H9 (cell line): ENCODE measurements at places on chromosomes 7 and 10.

GRCh38 chr10:124323806-124324205, 94.9 kb downstream of the OAT start:
- H3K27me3 ChIP-seq: no peaks in the 10 kb centered on the region
- no peak overlapping the region for H3K27ac ChIP-seq
- no peaks in the 10 kb centered on the region for H3K4me1 ChIP-seq
- H3K36me3 ChIP-seq: no peaks in the 10 kb centered on the region
- no peak overlapping the region for H3K4me3 ChIP-seq

DNA sequence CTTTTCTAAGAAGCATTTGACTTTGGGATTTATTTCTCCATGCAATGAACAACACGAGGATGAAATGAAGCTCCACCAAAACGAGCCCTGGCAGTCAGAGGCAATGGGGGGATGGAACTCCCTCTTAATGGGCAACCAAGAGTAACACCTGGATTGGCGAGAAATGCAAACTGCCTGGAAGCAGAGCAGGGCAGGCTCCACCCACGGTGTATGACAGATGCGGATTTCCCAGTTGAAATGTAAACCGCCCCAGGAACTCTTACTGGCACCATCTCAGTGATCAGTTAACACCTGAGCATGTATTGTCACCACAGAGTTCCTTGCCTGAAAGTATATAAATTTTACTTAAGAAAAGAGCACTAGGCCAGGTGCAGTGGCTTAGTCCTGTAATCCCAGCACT, 47.3 kb upstream of the AUTS2 start:
- no peak for DNase-seq
- H3K27ac ChIP-seq: no peak overlapping the region
- H3K27me3 ChIP-seq: no peaks in the 10 kb centered on the region
- no peaks in the 10 kb centered on the region for H3K4me1 ChIP-seq
- no peak overlapping the region for H3K4me3 ChIP-seq
- no peaks in the 10 kb centered on the region for H3K36me3 ChIP-seq

- H3K4me3 ChIP-seq: no peak overlapping the region; the same call in 1 of the 3 replicates
- H3K4me1 ChIP-seq: no peaks in the 10 kb centered on the region
- H3K36me3 ChIP-seq: peaks cover 80% of the 10 kb centered on the region
- no peak overlapping the region for H3K27ac ChIP-seq
- DNase-seq: no peak
Measured at GRCh38 chr7:65967361-65968155, 14.5 kb downstream of the GUSB start.

DNA sequence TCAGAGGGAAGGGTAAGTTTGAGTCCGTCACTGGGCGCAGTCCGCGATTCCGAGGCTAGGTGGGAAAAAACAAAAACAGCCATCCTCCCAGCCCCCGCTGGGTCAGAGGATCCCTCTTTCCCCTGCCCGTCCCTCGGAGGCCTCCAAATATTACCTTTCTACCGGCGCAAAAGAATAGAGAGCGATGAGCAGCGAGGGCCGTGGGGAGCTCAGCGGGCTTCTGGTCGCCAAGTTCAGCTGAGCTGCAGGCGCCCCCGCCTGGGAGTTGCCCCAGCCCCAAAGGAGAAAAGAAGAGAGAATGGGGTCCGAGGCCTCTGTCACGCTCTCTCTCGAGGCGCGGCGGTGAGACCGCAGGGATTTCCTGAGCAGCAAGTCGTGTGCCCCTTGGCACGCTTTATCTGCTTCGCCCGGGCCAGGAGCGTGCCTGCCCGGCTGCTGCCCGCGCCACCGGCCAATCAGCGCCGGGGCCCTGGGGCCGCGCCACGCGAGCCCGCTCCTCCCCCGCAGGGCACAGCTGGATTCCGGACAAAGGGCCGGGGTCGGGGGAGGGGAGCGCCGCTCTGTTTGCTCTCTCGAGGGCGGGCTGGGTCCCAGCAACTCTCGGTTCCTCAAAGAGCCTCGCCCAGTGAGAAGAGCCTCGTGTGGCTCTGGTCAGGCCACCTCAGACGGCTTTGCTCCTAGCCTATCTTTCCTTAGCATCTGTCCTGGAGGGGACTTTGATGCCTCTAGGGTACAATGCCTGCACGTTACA, at the start of gene NEUROG3:
Gene NEUROG3 (minus strand): TSS at position 367 of the 751 bp plus-strand sequence. CDS start 379 bp downstream, outside the sequence.
- peaks cover 16% of the 10 kb centered on the region for H3K4me1 ChIP-seq
- H3K27ac ChIP-seq: no peak within 1 kb of the TSS
- H3K36me3 ChIP-seq: no peaks in the 10 kb centered on the region
- H3K4me3 ChIP-seq: peak within 1 kb of the TSS; percentile 41
- DNase-seq: peak; percentile 50
- peaks cover 89% of the 10 kb centered on the region for H3K27me3 ChIP-seq

DNA sequence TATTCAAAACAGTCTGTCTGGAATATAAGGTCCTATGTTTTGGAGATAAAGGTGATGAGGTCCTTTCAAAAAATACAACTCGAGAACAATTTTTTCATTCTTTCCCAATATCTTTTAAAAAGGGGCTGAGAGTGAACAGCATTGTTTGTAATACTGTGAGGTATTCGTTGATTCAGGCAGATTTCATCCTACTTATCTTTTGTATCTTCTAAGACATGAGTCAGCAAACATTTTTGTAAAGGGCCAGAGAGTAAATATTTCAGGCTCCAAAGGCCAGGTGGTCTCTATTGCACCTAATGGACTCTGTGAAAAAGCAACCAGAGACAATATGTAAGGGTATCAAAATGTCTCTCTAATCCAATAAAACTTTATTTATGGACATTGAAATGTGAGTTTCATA, 8.1 kb upstream of the ANK3 start:
- H3K27me3 ChIP-seq: no peaks in the 10 kb centered on the region
- no peak overlapping the region for H3K4me3 ChIP-seq
- H3K36me3 ChIP-seq: no peaks in the 10 kb centered on the region
- no peak for DNase-seq
- H3K4me1 ChIP-seq: no peaks in the 10 kb centered on the region

DNA sequence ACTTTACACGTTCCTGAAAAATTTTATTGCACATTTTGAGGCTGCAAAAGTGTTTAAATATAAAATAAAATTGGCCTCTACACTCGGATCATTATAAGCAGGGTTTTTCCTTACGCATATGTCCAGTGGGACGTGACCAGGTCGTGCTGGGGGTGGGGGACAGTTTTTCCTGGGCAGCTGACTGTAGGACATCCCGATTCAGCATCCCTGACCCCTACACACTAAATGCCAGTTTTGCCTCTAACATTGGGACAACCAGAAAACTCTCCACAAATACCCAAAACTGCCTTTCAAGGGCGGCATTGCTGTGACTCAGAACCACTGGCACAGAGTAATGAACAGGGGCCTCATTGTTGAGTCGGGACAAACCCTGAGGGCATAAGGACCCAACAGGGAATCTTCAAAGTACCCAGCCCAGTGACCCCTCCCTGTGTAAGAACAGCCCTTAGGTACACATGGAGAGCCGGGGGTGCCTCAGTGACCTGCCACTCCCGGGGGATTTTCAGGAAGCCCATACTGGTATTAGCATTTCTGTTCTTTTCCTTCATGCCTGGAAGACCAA, 170.6 kb downstream of the ARHGAP21 start:
- no peak overlapping the region for H3K27ac ChIP-seq
- H3K36me3 ChIP-seq: no peaks in the 10 kb centered on the region
- H3K4me1 ChIP-seq: no peaks in the 10 kb centered on the region
- H3K4me3 ChIP-seq: no peak overlapping the region

DNA sequence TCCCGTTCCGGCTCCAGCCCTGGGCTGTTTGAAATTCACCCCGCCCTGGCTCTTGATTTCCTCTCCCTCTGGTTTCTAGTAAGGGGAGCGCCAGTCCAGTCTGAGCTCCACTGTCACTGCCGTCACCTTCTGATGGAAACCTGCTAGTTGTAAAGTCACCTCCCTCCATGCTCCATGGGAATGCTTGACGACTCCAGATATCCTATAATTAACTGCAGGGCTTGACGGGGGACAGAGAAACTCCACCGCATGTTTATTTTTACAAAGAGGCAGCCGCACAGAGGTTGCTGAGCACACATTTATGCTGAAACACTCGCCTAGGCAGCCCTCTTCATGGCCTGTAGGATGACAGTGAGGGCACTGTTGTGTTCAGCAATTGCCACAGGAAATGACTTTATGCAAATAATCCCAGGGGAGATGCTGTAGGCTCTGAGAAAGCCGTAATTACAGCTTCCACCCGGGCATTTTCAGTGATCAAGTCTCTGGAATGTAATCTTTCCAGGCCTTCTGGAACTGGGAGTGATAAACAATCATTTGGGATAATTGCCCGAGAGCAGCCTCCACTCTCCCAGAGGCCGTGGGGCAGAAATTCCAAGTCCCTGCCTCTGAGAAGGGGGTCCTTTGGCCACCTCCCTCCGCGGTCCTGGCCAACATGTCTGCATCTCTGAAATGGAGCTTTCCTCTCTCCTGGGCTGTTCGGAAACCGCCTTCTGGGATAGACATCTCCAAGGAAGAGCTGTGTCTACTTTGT, 300.5 kb downstream of the KLF6 start:
- H3K4me1 ChIP-seq: no peaks in the 10 kb centered on the region; the same call in 1 of the 2 replicates
- no peak overlapping the region for H3K4me3 ChIP-seq
- no peaks in the 10 kb centered on the region; the same call in 1 of the 3 replicates for H3K36me3 ChIP-seq
- H3K27me3 ChIP-seq: no peaks in the 10 kb centered on the region
- H3K27ac ChIP-seq: no peak overlapping the region

DNA sequence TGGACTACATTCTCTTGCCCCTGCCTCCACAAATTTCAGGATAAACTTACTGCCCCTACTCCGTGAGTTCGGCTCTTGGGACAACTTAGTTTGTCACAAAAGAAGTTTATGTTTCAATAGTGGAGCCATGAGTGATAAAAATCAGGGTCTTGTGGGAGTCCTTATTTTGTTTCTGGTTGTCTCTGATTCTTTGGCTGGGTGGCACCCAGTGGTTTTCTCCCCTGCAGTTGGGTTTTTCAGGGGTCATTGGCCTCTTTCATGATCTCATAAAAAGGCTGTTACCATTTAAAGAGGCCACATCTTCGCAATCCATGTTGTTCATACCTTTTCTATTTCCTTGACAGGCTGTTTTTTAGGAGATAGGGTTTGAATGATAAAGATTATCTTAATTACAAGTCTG, 5.5 kb downstream of the TET1 start:
- H3K4me1 ChIP-seq: no peaks in the 10 kb centered on the region; the same call in 1 of the 2 replicates
- peak overlapping the region; percentile 41; the same call in 1 of the 3 replicates for H3K4me3 ChIP-seq
- no peak for DNase-seq
- peaks cover 12% of the 10 kb centered on the region for H3K36me3 ChIP-seq

GRCh38 chr7:27575613-27576012, 87.1 kb downstream of the HIBADH start:
- DNase-seq: no peak
- H3K36me3 ChIP-seq: no peaks in the 10 kb centered on the region
- no peak overlapping the region for H3K27ac ChIP-seq
- H3K4me1 ChIP-seq: no peaks in the 10 kb centered on the region
- no peak overlapping the region for H3K4me3 ChIP-seq

DNA sequence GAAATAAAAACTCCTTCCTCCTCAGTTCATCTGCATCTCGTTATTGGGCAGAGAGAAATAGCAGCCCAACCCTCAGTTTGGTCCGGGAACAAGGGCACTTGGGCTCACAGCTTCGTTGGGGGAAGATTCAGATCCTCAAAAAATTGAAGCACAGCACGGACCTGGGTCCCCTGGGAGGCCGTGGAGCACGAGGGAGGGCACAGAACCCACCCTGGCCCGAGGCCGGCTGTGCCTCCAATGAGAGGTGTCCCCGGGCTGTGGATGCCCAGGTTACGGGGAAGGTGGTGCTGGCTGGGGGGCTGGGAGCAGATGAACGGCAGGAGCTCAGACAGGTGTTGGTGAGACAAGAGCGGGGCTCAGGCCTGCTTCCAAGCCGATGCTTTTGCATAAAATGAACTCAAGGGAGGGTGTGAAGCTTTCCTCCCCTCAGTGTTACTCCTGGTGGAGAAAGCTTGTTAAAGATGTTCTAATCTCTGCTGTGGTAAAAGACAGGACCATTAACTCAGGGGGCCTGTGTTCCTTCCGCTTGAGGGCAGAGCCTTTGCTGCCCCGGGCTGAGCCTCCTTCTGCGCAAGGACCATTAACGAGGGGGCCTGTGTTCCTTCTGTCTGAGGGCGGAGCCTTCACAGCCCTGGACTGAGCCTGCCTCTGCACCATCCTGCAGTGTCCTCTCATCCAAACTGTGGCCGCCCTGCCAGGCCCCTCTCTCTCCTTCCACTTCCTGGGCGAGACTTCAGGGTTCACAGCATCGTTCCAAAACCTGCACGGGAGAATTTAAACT, 302.2 kb downstream of the ADARB2 start:
- H3K4me3 ChIP-seq: no peak overlapping the region
- H3K36me3 ChIP-seq: peaks cover 7% of the 10 kb centered on the region
- H3K4me1 ChIP-seq: no peaks in the 10 kb centered on the region; the same call in 1 of the 2 replicates
- no peak for DNase-seq

- H3K4me1 ChIP-seq: no peaks in the 10 kb centered on the region
- H3K36me3 ChIP-seq: no peaks in the 10 kb centered on the region
- no peak overlapping the region for H3K4me3 ChIP-seq
- no peak overlapping the region for H3K27ac ChIP-seq
- no peak for DNase-seq
Measured at GRCh38 chr10:10959666-10960065, 58.0 kb upstream of the CELF2 start.

- DNase-seq: no peak
- H3K4me3 ChIP-seq: no peak overlapping the region
- H3K4me1 ChIP-seq: no peaks in the 10 kb centered on the region
Measured at GRCh38 chr7:121547544-121548092, 151.5 kb upstream of the FAM3C start.

- no peaks in the 10 kb centered on the region for H3K36me3 ChIP-seq
- no peak for DNase-seq
- no peak overlapping the region for H3K27ac ChIP-seq
Measured at GRCh38 chr10:75926763-75927162, 495.3 kb downstream of the LRMDA start.

- H3K27me3 ChIP-seq: no peaks in the 10 kb centered on the region
- H3K27ac ChIP-seq: no peak overlapping the region
- no peak for DNase-seq
- no peak overlapping the region for H3K4me3 ChIP-seq
- no peaks in the 10 kb centered on the region for H3K36me3 ChIP-seq
Measured at GRCh38 chr7:47198159-47198558, 383.8 kb downstream of the TNS3 start.

DNA sequence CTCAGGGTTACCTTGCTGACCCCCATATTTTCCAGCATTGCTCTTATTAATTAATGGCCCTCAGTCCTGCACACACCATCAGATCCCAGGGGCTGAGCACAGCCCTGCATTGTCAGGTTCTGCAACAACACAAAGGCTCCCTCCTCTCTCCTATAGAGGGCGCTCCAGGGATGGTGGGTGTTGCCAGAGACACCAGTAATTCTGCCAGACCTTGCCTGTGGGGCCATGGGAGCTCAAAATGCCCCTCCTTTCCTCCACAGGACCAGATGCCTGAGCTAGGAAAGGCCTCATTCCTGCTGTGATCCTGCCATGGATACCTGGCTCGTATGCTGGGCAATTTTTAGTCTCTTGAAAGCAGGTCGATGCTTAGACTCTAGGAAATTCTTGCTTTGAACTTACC, 42.8 kb upstream of the PRSS58 start:
- no peak overlapping the region for H3K27ac ChIP-seq
- DNase-seq: peak; percentile 89
- no peaks in the 10 kb centered on the region for H3K4me1 ChIP-seq
- no peak overlapping the region for H3K4me3 ChIP-seq
- H3K36me3 ChIP-seq: no peaks in the 10 kb centered on the region
- H3K27me3 ChIP-seq: no peaks in the 10 kb centered on the region
